ENCODE measurements at places on chromosomes 12 and 14. TPM values are rescaled to one million over a fixed set of nuclear protein-coding genes. Genes with fewer than 3 reads are reported as not detected.

GRCh38 chr14:101056446-101056845, 152.9 kb upstream of the RTL1 start:
- peaks cover 4% of the 10 kb centered on the region for H3K36me3 ChIP-seq
- H3K4me1 ChIP-seq = no peaks in the 10 kb centered on the region
- no peak overlapping the region for H3K27ac ChIP-seq
- H3K4me3 ChIP-seq = no peak overlapping the region

DNA sequence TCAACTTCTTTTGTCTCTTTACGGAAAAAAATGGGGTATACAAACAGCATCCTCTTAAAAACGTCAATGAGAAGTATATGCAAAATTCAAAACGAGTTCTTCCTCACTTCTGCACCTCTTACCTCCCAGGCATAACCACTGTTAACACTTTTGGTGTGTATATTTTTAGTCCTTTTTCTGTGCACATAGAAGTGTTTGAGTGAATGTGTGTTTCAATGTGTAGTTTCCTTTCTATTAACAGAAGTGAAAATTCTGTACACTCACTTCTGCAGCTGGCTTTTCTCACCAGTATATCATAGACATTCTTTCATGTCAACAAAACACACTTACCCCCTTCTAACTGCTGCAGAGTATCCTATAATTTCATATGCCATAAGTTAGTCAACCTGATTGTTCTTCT, 5.4 kb downstream of the UBR7 start:
- no peaks in the 10 kb centered on the region for H3K36me3 ChIP-seq
- no peaks in the 10 kb centered on the region for H3K27me3 ChIP-seq
- DNase-seq = no peak

GRCh38 chr12:5232826-5233500, 189.3 kb downstream of the KCNA5 start:
- no peak for DNase-seq
- H3K27ac ChIP-seq = no peak overlapping the region
- H3K4me3 ChIP-seq = no peak overlapping the region
- H3K36me3 ChIP-seq = no peaks in the 10 kb centered on the region
- H3K4me1 ChIP-seq = no peaks in the 10 kb centered on the region

Gene RNF212B
- polyA plus RNA-seq = not detected

Gene RASSF9
- polyA plus RNA-seq = 1.3 TPM

Data from heart right ventricle (tissue), 16 donors.